ENCODE measurements at places on chromosomes 5 and 9.

- no peak for DNase-seq
Observed at GRCh38 chr9:92468206-92468605, 14.1 kb downstream of the ASPN start.

- no peak for DNase-seq
Observed at GRCh38 chr9:133843751-133844397, 105.7 kb upstream of the SARDH start.

DNA sequence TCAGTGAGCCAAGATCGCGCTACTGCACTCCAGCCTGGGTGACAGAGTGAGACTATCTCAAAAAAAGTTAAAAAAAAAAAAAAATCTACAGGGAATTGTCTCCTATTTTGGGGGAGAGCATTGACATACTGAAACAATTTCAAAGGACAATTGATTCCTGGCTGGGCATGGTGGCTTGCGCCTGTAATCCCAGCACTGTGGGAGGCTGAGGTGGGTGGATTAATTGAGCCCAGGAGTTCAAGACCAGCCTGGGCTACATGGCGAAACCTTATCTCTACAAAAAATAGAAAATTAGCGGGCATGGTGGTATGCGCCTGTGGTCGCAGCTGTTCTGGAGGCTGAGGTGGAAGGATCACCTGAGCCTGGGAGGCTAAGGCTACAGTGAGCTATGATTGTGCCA lies 30.6 kb downstream of the GPR107 start:
- no peak for DNase-seq

GRCh38 chr5:115246361-115246991 lies 16.2 kb downstream of the PGGT1B start:
- DNase-seq: no peak

DNA sequence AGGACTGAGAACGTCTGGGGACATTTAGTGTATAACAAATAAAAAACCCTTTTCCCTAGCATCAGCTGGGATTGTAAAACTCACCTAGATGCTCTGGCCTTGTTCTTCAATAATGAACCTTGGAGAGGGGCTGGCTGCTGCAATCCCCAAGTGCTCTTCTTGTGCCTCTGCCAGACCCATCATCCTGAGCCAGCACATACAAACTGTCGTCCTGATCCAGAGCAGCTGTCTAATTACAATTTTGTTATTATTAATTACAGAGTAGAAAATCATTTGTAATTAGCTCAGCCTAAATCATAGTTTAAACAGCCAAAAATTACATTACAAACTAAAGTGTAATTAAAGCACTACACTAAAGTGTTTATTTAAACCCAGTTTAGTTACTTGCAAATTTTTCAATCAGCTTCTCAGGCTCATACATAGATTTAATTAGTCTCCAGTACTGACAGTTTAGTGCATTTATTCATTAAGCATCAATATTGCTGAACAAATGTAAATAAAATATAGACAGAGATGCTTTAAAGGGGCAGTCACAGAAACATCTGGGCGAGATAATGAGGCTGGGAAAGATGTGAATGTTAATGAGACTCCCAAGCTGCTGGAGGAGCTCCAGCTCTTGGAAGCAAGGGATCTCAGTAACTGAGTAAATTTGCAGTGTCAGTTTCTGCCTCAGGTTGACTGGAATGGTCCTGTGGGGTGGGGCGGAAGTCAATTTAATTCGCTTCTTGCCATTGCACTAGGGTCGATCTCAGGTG lies 632.3 kb upstream of the TLE4 start:
- DNase-seq: no peak

DNA sequence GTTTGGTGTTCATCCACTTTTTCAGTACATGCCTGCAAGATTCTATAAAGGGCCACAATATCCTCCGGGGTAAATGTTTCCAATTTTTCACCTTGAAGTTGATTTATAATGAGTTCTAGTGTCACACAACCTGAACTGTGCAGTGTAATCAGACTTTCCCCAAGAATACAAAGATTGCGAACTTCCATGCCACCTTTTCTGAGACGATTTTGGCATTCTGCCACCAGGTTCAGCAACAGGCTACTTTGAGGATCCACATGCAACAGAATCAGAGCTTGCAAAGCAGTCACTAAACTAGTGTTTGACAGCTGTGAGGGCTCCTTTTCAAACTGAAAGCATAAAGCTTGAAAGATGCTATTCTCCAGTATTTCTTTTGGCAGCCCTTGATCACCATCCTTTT lies 1.6 kb downstream of the FASTKD3 start:
- DNase-seq: no peak

- DNase-seq: no peak
Observed at GRCh38 chr5:143401227-143402016, 2.1 kb downstream of the NR3C1 start.

DNA sequence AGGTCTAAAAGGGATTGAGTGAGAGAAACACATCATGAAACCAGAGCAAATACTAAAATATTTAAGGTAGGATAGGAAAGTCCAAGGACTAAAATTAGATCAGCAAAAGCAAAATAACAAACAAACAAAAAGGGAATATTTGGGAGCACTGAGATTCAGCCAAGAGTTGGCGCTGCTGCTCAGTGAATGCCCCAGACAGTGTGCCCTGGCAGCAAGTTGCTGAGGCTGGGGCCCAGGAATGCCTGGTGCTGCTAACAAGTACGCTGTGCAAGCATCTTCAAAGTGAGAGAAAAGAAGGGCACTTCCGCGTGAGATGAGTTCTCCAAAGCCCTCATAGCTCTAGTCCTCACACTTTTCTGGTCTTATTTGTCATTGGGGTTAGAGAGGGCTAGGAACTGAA lies 603.3 kb downstream of the EFNA5 start:
- DNase-seq: no peak

GRCh38 chr9:71767776-71768321 lies 464 bp downstream of the CEMIP2 start:
- DNase-seq: no peak

DNA sequence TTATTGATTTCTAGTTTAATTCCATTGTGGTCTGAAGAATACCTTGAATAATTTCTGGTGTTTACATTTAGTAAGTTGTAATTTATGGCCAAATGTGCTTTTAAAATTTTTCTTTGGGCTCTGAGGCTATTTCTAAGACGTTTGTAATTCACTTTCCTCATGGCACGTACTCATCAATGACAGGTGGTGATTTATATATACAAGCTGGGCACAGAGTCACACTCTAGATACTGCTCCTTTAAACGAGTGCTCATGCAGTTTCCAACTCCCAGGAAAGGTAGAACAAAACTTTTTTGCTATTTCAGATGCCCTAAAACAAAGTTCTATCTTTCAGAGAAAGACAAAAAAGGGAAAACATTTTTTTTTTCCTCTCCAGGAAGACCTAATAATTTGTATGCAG lies 146.9 kb downstream of the AUH start:
- no peak for DNase-seq

- DNase-seq: no peak
Observed at GRCh38 chr9:78239506-78239905, 3.6 kb downstream of the CEP78 start.

GRCh38 chr9:71885467-71885866 lies 25.5 kb downstream of the ABHD17B start:
- no peak for DNase-seq

DNA sequence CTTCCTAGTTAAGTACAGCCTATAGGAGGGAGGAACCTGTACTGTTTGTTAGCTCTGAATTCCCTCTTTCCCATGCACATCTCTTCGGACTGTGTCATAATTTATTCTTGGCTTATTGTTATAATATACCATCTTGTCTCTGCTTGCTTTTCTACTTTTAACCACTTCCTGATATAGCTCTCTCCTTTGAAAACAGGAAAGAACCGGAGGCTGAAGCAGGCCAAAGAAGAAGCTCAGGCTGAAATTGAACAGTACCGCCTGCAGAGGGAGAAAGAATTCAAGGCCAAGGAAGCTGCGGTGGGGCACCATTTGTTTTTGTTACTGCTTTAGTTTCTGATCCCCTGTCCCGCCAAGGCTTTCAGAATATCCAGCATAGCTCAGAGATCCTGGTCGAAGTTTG lies 4.8 kb downstream of the ATP6V1G1 start:
- peak; percentile 52 for DNase-seq

DNA sequence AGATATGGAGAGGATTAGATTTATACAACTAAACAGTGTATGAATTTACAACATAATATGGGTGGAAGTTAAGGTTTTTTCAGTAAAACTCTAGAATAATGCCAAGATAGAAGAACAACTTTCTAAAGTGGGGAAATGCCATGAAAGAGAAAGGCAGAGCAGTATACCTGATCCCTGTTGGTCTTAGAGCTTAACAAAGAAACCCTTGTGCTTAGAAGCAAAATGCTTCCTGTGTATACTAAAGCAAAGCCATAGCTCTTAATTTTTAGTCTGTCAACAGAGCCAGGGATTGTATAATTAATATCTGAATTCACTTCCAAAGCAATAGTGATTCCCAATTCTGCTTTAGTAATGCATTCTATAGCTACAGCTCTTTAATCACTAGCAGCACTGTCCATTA lies 14.4 kb downstream of the C9orf85 start:
- no peak for DNase-seq

- no peak for DNase-seq
Observed at GRCh38 chr9:82593501-82593900, 469.4 kb downstream of the RASEF start.

GRCh38 chr9:83322438-83322837 lies 215.8 kb downstream of the FRMD3 start:
- DNase-seq: no peak

DNA sequence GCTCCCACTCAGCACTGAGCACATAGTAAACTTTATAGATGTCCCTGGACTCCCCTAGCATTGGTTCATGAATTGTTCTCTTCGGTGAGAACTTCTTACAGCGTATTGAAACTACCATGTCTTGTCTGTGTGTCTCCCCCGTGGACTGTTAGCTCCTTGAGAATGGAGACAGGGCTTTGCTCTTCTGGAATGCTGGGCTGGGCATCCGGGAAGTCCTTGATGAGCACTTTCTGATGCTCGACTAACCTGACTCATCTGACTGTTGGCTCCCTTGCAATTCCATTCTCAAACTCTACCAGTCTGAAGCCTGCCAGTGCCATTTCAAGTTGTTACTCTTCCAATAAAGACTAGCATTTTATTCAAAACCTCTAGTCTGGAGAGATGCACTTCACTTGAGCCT lies 15.0 kb upstream of the PFDN1 start:
- DNase-seq: no peak

GRCh38 chr5:171477101-171477500 lies 57.7 kb downstream of the FGF18 start:
- DNase-seq: no peak

All from stimulated activated CD4-positive, alpha-beta T cell treated with anti-CD3 and anti-CD28 coated beads, Interleukin-4, amount 100 ng/mL, for 24 hours (primary cell).